ENCODE measurements at places on chromosomes 7 and 10.
A peak's percentile ranks its signal among the peaks of the same experiment; 100 is the strongest.

GRCh38 chr10:78210548-78210947 lies 176.9 kb downstream of the RPS24 start:
- no peak for DNase-seq

- DNase-seq, result peak; percentile 82
Measured at GRCh38 chr7:54932818-54933543, 85.8 kb upstream of the EGFR start.

GRCh38 chr10:63099734-63100133 lies 33.4 kb upstream of the NRBF2 start:
- DNase-seq, result no peak

DNA sequence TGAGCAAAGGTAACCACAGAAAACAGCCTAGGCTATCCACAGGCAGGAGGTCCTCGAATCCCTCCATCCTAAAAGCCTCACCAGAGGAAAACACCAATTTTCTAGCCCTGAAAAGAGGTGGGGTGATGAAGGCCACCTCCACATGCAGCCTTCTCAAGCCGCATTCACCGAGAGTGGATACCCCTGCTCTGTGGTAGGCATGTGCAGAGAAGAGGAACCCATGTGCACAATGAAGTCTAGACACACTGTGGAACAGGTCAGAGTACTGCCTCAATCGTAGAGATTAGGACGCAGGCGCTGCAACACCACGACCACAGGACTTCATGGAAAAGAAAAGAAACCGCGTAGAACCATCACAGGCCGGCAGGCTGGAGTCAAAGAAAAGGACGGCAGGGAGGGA lies 38.8 kb downstream of the GRB10 start:
- DNase-seq, result no peak

GRCh38 chr10:27792216-27792615 lies 46.6 kb upstream of the MKX start:
- DNase-seq, result no peak
